ENCODE measurements at places on chromosomes 1 and 21.

- DNase-seq, result no peak
Measured at GRCh38 chr1:195934817-195935553, 673.3 kb downstream of the KCNT2 start.

GRCh38 chr1:42747125-42747524 lies 7.1 kb upstream of the CLDN19 start:
- peak; percentile 33 for DNase-seq

- DNase-seq, result no peak
Measured at GRCh38 chr1:226951286-226952117, 11.4 kb downstream of the COQ8A start.

GRCh38 chr1:67646145-67647035 lies 38.6 kb upstream of the GADD45A start:
- peak; percentile 53 for DNase-seq

GRCh38 chr1:204468766-204469302 lies 25.8 kb downstream of the PIK3C2B start:
- no peak for DNase-seq

- no peak for DNase-seq
Measured at GRCh38 chr1:95068956-95069709, 3.6 kb downstream of the ALG14 start.

DNA sequence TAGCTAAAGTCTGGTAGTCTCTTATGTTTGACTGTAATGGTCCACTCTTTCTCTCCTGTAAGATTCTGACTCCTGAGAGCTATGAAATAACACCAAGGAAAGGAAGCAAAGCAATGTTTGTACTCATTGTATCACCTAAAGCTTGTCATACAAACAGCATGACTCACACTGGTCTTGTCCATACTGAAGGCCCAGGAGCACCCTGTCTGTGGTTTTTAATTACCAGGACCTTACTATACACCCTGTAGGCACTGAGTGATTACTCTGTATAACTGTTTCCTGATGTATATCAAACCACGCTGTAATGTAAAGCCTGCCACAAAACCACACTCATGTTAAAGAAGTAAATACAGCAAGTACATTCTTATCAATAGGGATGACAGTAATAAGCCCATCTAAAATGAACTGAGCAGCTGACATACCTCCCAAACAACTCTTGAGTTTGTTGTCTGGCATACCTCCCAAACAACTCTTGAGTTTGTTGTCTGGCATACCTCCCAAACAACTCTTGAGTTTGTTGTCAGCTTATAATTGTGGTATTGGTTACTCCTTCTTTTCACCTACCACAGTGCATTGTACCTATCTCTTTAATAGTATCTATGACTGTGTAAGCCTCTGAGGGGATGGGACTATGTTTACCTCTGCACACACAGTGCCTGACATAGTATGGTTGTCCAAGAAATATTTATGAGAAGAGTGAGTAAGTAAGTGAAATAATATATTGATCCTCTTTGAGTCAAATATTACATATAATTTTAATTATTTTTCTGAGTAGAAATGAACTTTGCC lies 11.6 kb upstream of the TNFSF18 start:
- peak; percentile 79 for DNase-seq

DNA sequence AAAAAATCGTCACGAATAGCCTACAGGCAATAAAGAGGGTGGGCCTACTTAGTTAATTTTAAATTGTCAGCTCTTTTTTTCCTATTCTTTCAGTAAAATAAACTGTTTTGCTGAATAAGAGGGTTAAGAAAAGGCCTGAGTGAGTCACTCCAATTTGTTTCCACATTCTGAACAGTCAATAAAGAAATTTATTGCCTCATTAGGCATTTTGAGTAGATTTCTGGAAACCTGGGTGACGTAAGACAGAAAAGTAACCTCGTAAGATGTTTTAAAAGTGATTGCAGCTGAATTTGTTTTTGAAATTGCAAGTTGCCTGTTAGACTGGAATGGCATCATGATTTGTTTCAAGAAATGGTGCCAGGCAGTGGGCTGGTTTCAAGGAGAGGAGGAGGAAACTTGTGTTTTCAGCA lies 439.3 kb downstream of the USP25 start:
- peak; percentile 50 for DNase-seq

DNA sequence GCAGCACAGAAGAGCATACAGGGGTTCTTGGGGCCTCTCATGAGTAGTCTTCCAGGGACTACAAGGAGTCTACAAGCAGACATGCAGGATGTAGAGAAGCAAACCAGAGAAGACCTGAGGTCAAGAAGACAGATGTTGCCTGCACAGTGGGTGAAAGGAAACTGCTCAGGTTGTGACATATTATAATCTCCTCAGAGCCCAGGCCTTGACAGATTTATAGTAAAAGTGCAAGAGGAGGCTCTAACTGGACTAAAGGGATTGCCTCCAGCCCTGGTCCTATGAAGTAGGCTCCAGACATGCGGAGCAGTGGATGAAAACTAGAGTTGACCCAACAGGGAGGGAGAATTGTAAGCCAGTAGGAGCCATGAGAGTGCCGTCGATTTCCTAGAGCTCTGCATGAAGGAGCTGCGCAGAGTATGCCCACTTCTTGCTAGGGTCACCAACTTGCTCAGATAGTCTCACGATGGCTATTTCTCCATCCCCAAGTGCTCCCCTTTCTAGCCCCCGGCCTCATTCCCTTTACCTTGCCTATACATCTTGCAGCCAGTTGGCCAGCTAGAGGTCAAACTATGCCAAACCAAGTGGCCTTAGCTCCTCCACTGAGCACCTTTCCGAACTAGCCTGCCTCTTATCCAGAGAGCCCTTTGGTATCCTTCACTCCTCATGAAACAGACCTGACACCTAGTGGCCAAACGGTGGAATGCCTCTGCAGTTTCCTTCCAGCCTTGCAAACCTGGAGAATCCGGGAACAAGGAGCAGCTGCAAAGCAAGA lies 36.2 kb upstream of the IPO9 start:
- DNase-seq, result peak; percentile 95

GRCh38 chr1:65525266-65526048 lies 105.0 kb downstream of the LEPR start:
- no peak for DNase-seq

DNA sequence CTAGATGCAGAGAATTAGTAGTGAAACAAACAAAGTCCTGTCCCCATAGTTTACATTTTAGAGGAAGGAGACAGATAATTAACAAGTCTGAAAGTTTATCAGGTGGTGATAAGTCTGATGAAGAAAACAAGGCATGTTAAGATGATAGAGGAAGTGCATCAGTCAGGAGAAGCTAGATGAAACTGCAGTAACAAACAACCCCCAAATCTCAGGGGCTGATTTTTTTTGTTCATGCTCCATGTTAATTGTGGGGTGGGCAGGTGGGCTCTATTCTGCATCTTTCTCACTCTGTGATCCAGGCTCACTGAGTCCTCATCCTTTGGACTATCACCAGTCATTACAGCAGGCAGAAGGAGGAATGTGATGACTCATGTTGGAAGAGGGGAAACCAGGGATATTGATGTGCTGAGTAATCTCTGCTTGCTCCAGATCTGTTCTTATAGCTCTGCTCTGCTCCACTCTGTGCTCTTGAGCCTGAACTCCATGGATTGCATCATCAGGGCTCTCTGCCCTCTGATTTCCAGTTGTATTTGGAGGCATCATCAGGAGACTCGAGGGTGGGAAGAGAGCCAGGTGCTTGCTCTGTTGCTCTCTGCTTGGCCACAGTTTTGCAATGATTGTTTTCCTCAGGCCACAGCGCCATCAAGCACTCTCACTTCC lies 166.9 kb downstream of the IER5 start:
- DNase-seq, result peak; percentile 69

DNA sequence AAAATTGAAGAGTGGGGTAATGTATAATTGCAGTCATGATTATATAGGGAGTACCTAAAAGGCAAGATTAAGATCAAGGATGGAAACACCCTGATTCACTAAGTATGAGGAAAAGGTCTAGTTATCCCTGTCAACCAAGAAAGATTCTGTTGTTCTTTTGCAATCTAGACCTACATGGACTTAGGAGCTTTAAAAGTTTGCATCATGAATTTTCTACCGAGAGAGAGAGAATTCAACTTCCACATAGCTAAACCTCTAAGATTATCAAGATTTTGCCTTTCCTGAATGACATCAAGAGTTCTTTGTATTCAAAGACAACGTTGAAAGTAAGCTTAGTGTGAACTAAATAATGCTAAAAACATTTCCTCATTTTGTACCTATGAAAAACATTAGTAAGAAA lies 78.8 kb upstream of the RBM34 start:
- peak; percentile 5 for DNase-seq

DNA sequence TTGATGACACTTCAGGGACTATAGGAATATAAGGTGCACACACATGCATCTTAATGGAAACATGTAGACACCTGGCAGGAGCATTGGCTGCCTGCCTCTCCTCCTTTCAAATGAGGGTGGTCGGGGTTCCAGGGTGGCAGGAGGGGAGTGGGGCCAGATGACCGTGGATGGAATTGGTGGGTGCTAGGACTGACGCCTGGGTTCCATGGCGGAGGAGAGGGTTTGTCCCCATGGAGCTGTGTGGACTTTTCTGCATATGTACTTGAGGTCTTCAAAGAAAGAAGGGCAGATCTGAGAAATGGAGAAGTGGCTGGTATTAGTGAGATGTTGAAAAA lies 7.7 kb downstream of the PRRX1 start:
- no peak for DNase-seq

GRCh38 chr1:9726905-9727595 lies 75.5 kb downstream of the PIK3CD start:
- DNase-seq, result no peak

DNA sequence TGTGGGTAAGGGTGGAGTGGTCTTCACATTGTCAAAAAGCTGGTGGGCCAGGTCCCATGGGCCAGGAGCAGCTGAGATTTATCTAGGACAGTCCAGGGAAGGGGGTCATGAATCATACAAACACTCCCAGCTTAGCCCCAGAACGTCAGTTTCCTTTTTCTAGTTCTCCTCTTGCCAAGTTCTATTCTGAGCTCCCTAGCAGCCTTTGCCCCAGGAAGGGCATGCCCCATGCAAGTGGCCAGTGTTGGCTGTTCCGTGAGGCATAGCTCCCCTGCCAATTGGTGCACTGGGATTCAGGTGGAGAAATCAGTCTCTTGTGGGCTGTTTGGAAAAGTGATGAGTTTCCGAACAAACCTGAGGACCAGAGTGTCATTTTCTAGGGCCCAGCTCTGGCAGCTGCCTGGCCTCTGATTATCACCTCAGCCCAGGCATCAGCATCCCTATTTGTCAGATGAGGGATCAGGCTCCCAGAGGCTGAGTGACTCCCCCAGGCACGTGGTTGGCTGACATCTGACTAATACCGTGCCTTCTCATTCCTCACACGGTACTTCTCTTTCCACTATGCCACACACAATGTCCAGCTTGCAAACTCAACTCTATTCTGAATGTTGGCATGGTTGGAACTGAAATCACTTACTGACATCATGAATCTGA lies 14.2 kb upstream of the MYOM3 start:
- no peak for DNase-seq

GRCh38 chr1:10785728-10786638 lies 10.5 kb downstream of the CASZ1 start:
- no peak for DNase-seq

- DNase-seq, result no peak
Measured at GRCh38 chr1:22717037-22717760, 6.6 kb downstream of the EPHB2 start.

- DNase-seq, result no peak
Measured at GRCh38 chr21:37655611-37656300, 260.5 kb downstream of the KCNJ6 start.

DNA sequence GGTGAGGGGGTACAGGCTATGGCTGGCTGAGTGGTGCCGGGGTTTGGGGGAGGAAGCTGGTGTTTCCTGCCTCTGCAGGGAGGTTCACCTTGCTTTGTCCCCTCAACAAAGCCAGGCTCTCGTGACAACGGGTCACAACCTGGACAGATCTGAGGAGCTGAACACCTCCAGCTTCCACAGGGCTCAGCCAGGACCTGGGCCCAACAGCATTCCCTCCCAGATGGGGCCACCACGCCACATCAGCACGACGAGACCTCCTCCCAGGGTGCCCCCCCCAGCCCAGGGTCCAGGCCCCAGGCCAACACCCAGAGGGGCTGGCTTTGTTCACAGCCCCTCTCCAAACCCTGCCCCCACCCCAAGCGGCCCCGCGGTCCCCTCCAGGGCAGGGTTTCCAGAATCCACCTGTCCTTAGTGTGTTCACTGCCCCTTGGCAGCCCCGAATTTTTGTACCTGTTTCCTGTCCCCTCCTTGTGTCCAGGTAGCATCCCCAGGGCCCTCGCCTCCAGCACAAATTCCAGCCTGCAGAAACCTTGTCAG lies 34.7 kb downstream of the UBE2G2 start:
- no peak for DNase-seq

- DNase-seq, result no peak
Measured at GRCh38 chr1:81264976-81265375, 535.8 kb upstream of the ADGRL2 start.

GRCh38 chr1:211831558-211832323 lies 1.2 kb upstream of the LPGAT1 start:
- no peak for DNase-seq

DNA sequence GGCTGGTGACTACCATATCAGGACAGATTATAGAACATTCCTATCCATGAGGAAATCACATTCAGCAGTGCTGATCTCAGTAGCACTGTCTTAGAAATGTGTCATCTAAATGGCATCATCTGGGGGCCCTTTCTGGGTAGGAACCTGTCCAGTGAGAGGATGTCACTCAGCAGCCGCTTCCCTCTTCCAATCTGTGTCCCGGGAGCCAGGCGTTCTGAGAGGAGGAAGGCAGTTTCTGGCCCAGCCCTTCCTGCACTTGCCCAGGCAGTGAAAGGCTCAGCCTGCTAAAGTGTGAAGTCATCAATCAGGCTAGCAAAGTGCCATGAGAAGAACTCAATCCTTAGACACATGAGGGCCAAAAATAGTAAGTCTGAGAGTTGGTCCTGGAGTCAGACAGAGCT lies 25.6 kb downstream of the RAB4A start:
- DNase-seq, result peak; percentile 75

DNA sequence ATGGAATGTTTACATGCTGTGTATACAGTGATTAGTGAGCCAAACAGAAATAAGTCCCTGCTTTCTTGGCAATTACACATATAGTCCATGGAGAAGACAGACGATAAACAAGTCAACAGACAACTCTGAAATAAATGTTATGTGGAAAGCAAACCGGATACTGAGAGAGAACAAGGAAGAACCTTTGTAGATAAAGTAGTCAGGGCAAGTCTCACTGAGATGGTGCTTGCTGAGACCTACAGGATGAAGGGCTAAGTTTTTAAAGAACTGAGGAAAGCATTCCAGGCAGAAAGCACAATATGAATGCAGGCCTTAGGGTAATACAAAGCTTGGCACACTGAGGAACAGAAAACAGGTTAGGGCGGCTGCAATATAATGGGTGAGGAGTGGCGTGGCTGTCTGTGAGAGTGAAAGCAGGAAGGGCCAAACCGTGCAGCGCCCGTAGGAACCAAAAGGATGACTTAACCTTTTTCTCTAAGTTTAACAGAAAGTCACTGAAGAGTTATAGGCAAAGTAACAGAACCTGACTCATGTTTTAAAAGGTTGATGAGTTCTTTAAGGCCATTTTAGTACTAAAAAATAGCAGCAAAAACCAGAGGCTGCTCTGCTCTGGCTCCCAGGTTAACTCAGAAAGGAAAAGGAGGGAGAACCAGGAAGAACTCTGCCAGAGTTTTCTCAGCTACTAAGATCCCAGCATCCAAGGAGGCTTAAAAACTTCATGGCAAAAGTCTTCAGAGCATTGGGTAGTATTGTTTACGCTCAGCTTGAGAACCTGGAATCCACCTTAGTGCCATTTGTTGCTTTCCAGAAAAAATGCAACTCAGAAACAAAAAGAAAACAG lies 8.7 kb upstream of the TTF2 start:
- DNase-seq, result no peak

- no peak for DNase-seq
Measured at GRCh38 chr1:236253918-236254637, 27.7 kb downstream of the ERO1B start.
